SHP77 (cell line): ENCODE measurements at places on chromosomes 12 and 14.

DNA sequence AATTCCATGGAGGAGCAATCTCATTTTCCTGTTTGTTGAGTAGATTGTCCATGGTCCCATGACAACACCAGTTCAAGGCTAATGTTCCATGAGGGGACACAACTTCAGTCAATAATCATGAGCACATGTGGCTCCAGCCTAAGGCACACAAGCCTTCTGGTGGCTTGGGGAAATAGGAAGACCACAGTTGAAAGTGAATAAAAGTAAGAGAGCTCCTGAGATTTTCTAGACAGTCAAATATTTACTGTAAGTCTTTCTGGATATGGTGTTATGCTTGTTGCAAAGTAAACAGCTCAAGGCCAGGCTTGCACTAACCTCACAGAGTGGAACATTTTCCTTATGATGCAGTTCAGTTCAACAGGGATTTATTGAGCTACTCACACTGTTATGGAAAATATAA, 206.9 kb upstream of the SLC38A2 start:
- DNase-seq: no peak

- no peak for DNase-seq
Observed at GRCh38 chr14:69749956-69750355, 17.0 kb upstream of the SRSF5 start.

DNA sequence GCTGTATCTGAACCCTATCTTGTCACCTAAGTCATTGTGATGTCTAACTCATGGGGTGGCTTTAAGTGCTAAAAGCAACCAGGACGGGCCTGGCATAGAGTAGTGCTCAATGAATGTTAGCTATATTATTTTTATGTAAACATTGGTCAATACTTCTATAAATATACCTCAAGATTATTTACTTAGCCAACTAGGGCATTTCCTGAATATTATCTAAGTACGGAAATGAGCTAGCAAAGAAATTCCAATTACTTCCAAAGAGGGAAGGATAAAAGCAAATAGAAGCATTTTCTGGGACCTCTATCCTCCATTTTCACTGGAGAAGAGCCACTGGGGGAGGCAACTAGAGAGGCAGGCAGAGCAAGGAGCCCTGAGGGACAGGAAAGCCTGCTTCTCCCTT, 20.6 kb downstream of the CCDC92 start:
- no peak for DNase-seq

DNA sequence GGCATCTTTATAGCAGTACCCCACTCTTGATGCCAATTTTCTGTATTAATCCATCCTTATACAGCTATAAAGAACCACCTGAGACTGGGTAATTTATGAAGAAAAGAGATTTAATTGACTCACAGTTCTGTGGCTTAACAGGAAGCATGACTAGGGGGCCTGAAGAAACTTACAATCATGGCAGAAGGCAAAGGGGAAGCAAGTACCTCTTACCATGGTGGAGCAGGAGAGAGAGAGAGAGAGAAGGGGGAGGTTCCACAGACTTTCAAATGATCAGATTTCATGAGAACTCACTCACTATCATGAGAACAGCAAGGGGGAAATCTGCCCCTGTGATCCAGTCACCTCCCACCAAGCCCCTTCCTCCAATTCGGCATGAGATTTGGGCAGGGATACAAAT, 84.4 kb downstream of the SLC24A4 start:
- no peak for DNase-seq

DNA sequence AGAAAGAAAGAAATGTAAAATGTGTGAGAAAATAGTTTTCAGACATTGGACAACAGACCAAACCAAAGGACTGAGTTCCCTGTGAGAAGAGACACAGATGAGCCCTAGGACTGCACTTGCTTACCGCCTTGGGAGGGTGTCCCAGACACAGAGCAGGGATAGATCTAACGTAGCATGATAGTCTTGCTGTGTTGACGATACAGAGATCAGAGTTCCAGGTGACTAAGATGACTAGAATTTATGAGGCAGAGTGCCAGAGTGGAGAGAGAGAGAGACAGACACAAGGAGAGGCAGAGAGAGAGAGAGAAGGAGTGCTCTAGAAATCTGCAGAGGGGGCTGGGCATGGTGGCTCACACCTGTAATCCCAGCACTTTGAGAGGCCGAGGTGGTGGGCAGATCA, 148.2 kb upstream of the LMNTD1 start:
- DNase-seq: no peak

GRCh38 chr14:104136472-104137296, 1.7 kb upstream of the KIF26A start:
- DNase-seq: no peak

DNA sequence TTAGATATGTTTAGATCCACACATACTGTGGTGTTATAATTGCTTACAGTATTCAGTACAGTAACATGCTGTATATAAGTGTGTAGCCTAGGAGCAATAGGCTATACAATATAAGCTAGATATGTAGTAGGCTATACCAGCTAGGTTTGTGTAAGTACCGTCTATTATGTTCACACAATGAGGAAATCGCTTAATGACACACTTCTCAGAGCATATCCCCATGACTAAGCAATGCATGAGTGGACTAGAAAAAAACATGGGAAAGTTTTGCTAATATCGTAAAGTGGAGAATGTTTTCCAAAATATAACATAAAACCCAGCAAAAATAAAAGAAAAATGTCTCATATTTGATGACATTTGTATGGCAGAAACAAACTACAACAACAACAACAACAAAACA, 27.3 kb downstream of the AKAP3 start:
- no peak for DNase-seq

DNA sequence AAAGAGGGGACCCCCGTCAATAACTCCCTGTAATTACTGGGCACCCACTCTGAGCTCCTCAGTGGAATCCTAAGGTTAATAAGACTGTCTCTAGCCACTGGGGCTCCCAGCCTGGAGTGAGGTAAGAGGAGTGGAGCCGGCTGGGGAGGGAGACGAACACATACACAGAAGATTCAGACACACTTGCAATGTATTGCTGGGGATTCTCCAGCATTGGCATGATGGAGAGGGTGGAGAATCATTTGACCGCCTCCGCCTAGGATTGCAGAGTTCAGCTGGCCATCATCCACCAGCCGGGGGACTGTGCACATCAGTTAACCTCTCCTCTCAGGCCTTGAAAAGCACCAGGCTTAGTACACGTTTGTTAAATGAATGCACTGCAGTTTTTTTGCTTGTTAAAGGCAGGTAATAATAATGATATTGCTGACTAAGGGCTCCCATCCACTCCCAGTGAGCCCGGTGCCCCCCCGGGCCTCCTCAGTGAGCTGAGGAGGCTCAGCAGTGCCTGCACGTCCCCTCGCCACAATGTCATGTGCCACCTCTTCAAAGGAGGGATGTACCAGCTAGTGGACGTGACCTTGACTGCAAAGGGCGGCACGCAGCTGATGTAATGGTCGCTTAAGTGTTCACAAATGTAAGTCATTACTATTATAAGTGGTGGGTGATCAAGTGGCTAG, 20.3 kb upstream of the FAIM2 start:
- no peak for DNase-seq

DNA sequence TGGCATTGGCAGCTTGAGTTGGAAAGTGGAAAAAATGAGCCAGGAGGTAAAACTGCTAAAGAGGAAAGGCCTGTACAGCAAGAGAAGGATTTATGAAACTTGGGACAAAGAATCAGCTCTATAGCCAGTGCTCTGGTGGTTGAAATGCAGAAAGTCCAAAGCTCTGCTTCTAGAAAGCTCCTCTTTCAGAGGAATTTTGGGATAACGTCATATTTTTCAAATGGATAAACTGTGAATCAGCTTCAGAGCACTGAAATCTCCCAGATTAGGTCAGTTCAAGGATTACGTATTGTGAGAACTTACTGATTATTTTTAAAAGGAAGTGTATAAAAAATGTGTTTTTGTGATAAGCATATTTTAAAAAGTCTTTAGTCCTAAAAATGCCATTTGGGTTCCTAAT, 203.1 kb upstream of the CNOT2 start:
- DNase-seq: no peak

DNA sequence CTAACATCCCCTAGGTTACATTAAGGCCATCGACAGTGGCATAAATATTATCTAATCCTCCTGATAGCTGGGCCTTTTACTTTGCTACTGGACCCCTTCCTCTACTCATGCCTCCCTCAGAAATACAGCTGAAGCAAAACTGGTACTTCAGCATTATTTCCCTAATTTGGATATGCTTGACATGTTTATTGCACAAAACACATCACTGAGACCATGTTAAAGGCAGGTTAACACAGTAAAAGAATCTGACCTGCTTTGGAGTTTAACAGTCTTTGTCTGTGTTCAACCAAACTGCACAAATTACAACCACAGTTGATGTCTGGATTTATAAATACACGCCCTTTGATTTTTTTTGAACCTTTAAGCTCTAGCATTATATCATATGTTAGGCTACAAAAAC, 156.6 kb downstream of the FOXA1 start:
- DNase-seq: no peak

DNA sequence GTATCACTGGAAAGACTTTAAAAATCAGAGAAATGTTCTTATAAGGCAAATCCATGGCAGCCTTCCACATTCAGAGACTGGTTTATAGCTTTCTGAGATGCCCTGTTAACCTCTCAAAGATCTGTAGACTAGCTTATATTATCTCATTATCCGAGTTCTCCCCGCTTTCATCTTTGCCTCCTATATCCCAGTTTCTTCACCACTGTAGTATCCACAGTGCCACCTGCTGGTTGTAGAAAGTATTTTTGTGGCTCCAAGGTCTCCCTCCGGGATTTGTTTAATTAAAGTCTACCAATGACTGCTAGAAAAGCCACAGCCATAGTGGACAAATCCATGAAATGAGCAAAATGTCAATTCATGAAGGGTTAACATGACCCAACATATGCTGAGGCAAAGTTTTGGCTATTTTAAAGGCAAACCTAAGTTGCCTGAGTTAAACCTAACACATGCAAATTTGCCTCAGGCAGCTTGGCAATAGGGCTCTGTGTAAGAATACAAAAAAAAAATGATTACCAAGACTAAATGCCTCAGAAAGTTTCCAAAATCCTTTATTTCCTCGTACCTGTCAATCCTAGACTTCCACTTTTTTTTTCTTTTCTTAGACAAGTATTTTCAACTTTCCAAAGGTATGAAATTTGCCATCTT, 218.8 kb upstream of the BMP4 start:
- DNase-seq: peak; percentile 50

DNA sequence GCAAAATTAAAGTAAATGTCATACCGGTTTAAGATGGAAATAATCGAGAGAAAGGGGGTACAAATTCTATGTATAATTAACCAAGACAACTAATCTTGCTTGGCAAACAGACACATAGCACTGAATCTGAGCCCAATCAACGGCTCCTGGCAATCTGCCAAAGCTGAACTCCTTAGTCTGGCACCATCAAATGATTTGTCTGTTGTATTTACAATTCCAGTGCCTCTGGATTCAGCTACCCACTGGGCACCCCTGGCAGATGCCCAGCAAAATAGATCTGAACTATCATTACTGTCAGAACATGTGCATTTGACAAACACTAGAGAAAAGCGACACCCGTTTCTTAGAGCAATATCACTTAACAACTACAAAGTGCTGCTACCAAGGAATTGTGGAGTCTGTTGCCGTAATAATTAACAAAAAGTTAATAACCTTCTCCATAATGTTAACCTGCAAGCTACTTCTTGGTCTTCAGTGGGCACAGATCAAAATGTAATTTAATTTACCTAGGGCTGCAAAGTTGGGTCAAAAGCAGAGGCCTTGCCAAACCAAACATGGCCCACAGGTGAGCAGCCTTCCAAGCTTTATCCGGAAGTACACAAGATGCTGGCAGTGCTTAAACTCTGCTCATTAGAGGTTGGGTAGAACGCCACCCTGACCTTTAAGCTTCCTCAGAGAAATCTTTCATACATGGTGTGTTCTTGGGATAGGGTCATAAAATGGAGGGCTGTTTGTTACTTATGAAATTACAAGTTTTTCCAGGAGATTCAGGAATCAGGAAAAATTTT, 7.6 kb downstream of the EGLN3 start:
- DNase-seq: peak; percentile 84

- no peak for DNase-seq
Observed at GRCh38 chr14:93685121-93685895, 103.0 kb downstream of the PRIMA1 start.

- peak; percentile 9 for DNase-seq
Observed at GRCh38 chr12:101696251-101697196, 916 bp upstream of the CHPT1 start.

DNA sequence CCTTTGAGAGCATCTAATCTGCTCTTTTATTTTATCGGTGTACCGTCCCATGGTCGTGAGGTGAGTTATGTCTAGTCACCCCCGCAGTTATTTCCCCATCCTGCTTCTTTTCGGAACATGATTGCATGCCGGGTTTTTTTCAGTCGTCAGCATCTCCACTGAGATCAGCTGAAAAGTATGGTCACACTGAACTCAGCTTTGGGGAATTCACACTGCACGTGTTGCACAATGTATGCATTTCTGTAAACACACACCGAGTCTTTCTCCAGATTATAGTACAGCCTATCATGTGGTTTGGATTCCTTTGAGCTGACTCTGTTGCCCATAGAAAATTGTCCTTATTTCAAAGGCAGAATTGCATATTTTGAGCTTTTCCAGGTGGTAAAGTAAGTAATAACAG, 24.6 kb downstream of the PLXNC1 start:
- DNase-seq: no peak

DNA sequence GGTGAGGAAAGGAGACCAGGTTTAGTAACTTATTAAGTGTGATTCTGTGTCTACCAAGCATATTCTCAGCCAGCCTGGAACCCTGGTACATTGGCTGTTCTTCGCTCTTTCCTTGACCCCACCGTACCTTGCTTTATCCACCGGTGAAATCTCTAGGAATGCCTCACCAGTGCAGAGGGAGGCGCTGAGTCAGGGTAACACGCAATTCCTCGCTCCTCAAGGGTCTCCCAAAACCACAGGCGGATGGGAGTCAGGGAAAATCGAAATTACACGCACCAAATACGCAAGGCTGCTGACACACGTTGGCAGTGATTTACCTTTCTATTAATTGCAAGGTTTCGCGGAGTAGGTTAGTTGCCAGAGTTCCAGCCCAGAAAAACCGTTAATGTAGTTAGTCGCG, 845 bp downstream of the L3HYPDH start:
- DNase-seq: no peak

DNA sequence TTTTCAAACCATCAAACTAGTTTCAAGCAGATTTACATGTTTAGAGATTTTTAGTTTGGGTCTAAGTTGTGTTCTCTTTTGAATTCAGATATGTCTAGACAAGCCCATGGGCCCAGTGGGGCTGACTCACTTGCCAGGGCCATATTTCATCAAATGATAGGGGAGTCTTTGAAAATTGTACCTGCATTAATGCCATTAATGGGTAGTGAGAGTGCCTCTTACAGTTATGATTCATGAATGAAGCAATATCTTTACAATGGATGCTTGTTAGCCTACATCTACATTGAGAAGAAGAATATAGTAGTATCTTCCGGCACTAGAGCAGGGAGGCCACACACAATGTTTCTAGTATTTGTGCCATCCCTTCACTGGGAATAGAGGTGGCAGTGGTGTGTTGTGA, 174.2 kb upstream of the E2F7 start:
- no peak for DNase-seq

GRCh38 chr14:80957613-80958012, 2.2 kb downstream of the TSHR start:
- no peak for DNase-seq
